Central memory CD4-positive, alpha-beta T cell (primary cell): ENCODE measurements at places on chromosomes 7 and 10.
A peak's percentile ranks its signal among the peaks of the same experiment; 100 is the strongest.

DNA sequence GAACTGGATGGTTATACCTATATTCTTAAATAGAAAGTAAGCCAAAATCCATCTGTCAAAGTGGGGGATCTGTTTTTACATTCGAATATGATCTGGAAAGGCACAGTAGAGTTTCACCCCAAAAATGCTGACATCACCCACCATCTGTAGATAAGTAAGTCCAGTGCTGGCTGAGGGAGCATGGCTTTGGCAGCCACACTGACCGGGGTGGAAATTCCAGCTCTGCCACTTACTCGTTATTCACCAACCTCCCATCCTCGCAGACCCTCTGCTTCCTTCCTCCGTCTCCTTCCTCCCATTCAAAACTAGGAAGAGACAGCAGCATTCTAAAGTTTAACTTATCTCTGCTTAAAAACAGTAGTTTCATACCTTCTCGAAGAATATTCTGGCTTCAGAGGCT is 84.9 kb upstream of the GATA3 start:
- DNase-seq = no peak

DNA sequence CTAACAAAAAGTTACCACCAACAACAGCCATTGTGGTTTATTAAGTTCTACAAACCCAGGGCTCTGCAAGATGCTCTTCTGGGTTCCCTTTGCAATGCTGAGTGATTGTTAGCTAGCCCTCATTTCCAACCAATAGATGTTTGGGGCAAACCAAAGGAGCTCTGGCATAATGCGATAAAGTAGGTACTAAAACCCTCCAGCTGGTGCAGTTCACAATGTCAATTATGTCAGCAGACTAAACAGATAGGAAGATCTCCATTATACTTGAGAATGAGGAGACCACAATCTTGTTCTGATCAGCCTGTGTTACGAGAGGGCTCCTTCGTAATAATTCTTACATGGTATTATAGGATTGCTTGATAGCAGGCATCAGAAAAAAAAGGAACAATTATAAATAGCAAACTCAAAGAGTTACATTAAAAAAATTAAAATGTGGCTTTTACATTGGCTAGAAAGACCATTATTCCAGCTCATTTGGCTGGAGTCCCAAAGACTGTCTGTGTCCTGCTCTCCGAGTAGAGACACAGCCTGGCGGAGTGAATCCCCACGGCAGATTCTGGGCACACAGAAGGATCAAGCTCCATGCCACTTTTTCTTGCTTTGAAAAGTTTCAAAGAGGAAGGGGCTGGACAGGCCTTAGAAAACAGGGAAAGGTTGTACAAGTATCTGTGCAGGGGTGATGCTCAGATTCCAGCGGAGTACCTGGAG is 93.8 kb downstream of the ZRANB1 start:
- DNase-seq = no peak

- DNase-seq = peak; percentile 79
Measured at GRCh38 chr10:5977471-5978229, at the start of gene IL15RA. Gene IL15RA, minus strand, starts transcription at chr10:5977543. Its CDS starts 51 bp downstream, at chr10:5977492.

DNA sequence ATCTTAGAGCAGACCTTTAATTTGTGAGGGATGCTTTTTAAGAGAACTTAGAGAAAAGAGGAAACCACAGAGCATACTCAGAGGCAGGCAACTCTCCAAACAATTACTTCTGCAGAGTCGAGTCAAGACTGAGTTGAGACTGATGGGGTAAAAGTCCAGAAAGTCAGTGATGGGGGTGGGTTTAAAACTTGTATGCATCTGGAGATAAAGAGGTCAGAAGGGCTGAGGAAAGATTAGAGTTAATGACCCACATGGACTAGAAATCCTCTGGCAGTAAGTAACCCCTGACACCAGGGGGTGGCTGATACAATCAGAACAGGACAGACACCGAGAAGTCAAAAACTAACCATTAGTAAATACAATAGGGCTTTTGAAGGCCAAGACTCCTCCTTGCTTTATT is 42.4 kb upstream of the SEPTIN7 start:
- no peak for DNase-seq

DNA sequence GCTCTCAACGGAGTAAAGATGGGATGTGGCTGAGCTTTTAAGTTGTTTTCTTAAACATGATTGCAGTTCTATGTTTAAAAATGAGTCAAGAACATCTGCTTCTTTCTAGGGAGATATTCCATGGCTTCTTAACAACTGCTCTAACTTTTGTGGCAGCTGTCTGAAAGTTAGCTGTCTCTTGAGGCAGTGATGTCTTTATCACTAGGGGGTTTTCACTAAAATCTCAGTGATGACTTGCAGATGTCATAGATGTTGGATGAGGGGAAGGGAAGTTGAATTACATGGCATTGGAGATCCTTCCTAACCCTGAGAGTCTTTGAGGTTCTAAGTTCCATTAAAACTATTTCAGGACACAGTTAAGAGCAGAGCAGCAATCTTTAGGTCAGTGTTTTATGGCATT is 43.5 kb downstream of the PRKG1 start:
- DNase-seq = no peak

DNA sequence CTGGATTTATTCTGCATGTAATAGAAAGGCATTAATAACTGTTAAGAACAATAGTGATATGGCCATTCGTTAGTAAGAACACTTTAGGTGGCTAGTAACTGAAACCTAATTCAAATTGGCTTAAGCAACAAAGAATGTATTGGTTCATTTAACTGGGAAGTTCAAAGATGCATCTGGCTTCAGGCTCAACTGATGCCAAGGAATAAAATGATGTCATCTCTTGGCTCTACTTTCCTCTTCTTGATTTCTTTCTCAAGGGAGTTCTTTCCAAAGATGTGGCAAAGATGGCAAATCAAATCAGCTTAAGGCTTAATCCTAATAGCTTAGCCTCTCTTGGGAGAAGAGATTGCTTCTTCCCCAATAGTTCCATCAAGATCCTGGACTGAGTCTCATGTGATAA is 51.6 kb downstream of the PIK3CG start:
- no peak for DNase-seq

DNA sequence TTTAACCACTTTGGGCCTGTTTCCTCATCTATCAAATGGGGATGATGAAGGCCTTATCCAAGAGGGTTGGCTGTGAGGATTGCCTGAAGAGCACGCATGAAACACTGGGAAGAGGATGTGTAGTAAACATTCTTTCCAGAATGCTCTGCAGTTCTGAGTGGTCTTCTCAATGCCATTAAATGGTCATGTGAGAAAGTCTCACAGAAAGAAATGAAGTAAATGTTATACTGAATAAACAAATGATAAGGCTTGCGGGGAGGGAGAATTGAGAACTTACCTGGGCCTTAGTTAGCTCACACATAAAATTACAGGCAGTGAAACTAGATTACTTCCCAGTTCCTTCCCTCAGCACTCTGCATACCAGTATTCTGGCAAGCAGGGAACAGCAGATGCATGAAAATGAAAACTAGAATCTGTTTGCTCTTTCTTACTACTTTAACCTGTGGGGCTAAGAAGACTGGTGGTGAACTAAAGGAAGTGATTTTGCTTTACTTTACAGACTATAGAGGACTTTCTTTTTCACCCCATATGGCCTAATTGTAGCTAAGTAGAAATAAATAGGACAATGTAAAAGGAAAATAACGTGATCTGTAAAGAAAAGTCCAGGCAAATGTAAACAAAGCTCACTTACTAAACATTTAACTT is 135.3 kb upstream of the CCDC6 start:
- no peak for DNase-seq

DNA sequence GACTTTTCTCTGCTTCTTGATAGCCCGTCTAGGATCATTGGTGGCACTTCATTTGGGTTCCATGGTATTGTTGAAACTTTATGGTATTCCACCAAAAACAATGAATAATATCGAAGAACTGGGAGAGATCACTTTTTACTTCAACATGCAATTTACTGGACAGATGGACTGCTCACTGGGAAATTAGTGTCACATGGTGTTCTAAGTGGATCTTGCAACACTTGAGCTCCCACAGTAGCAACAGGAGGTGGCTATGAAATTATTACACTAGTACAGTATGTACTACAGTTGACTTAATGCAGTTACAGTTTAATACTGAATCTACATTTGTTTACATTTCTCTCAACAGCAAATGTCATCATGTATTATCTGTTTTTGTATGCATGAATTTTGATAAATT is 997.3 kb downstream of the REEP3 start:
- DNase-seq = no peak

DNA sequence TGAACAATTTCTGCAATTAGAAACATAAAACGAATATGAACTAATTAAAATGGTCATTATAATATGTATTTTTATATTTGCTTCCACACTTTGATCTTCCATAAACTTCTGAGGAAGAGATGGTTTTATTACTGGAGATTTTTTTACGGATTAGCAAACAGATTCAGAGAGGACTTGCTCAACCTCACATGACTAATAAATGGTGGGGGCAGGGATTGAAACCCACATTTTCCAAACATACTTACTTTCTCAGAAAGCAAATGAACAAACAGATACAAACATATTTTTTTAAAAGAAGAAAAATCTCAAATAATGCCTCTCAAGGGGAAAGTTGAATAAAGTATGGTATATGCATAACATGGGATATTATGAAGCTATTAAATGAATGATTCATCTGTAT is 18.3 kb downstream of the ANKMY2 start:
- DNase-seq = no peak

- no peak for DNase-seq
Measured at GRCh38 chr7:88184848-88185304, 35.0 kb downstream of the SRI start.

GRCh38 chr10:59711871-59712494 is 2.3 kb upstream of the SLC16A9 start:
- DNase-seq = no peak

GRCh38 chr7:109282726-109283125 is 713.1 kb downstream of the DNAJB9 start:
- DNase-seq = no peak
